Testis (tissue), 5 donors: ENCODE measurements at places on chromosomes 1 and 21. TPM values are rescaled to one million over a fixed set of nuclear protein-coding genes. Genes with fewer than 3 reads are reported as not detected.

C1orf159 gene
- polyA plus RNA-seq, result 40.7 TPM

DNA sequence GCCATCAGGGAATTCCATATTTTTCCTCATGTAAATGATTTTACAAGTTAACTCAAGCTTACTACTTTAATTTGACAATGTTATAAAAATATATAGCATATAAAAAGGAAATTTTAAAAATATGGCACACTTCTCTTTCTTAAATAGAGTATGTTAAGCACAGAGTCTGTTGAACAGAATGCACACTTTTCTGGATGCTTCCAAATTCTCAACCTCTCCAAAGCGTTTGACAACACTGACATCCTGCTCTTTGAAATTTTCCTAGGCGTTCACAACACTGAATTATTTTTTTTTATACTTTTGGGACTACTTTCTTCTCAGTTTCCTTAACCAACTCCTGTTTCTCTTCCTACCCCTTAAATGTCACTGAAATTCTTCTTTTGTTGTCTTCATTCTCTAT, 117.8 kb upstream of the PLXNA2 start:
- no peaks in the 10 kb centered on the region for H3K36me3 ChIP-seq
- H3K4me1 ChIP-seq, result no peaks in the 10 kb centered on the region
- no peak for DNase-seq
- H3K27me3 ChIP-seq, result no peaks in the 10 kb centered on the region
- no peak overlapping the region for H3K27ac ChIP-seq
- H3K4me3 ChIP-seq, result no peak overlapping the region

DNA sequence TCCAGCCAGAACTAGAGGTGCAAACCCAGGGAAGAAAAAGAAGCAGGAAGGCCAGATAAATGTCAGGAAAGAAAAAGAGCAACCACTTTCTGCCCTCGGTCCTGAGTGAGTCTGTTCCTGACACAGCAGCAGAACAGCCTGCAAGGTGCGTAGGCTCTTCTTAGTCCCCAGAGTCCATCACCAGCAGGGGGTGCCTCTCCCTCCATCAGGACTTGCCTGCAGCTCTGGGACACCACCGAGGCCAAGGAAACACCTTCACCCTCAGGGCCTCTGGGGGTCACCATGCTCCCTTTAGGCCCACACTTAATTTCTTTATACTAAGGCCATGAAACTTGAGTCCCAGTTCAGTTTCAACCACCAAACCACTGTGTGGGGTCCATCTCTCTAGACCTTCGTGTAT, 43.7 kb upstream of the NFASC start:
- no peaks in the 10 kb centered on the region for H3K27me3 ChIP-seq
- H3K36me3 ChIP-seq, result no peaks in the 10 kb centered on the region
- no peak overlapping the region for H3K27ac ChIP-seq
- peaks cover 5% of the 10 kb centered on the region for H3K4me1 ChIP-seq
- DNase-seq, result peak; percentile 36

- H3K4me1 ChIP-seq, result no peaks in the 10 kb centered on the region
- DNase-seq, result no peak
- H3K36me3 ChIP-seq, result no peaks in the 10 kb centered on the region
- H3K27ac ChIP-seq, result no peak overlapping the region
- no peaks in the 10 kb centered on the region for H3K27me3 ChIP-seq
Measured at GRCh38 chr1:76075188-76075489, 593 bp downstream of the ST6GALNAC3 start.

- no peaks in the 10 kb centered on the region for H3K4me1 ChIP-seq
- no peaks in the 10 kb centered on the region for H3K27me3 ChIP-seq
- H3K36me3 ChIP-seq, result no peaks in the 10 kb centered on the region
- no peak overlapping the region for H3K4me3 ChIP-seq
- no peak for DNase-seq
- H3K27ac ChIP-seq, result no peak overlapping the region
Measured at GRCh38 chr1:186802388-186802787, 26.4 kb upstream of the PLA2G4A start.

GRCh38 chr1:3432306-3432705, 22.2 kb upstream of the ARHGEF16 start:
- no peak overlapping the region for H3K4me3 ChIP-seq
- no peaks in the 10 kb centered on the region for H3K4me1 ChIP-seq
- H3K27me3 ChIP-seq, result no peaks in the 10 kb centered on the region
- H3K36me3 ChIP-seq, result no peaks in the 10 kb centered on the region

OR2M4 gene
- not detected for polyA plus RNA-seq

- no peaks in the 10 kb centered on the region for H3K36me3 ChIP-seq
- DNase-seq, result no peak
- no peaks in the 10 kb centered on the region for H3K27me3 ChIP-seq
- peak within 1 kb of the TSS; percentile 27 for H3K4me3 ChIP-seq
- peaks cover 5% of the 10 kb centered on the region for H3K4me1 ChIP-seq
- no peak within 1 kb of the TSS for H3K27ac ChIP-seq
Measured at GRCh38 chr1:215082532-215083382, at the start of gene KCNK2. TSS of gene KCNK2 (plus strand) at chr1:215082737. CDS start at chr1:215083386, 649 bp downstream.

GREM2 gene
- polyA plus RNA-seq, result 1.8 TPM

DNA sequence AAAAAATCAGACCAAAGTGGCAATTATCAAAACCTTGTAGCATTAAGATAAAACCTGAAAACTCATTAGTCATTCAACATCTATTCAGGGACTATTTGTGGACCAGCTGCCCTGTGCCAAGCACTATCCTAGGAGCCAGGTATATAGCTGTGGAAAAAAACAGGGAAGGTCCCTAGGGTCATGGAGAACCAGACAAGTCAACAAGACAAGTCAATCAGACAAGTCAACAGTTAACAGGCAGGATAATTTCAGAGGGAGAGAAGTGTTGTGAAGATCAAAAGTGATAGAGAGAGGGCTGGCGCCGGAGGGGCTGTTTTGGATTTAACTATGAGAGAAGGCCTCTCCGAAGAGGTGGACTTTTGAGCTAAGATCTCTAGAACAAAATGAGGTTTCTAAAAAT, 3.3 kb upstream of the ATP1A4 start:
- no peak overlapping the region for H3K27ac ChIP-seq
- H3K36me3 ChIP-seq, result no peaks in the 10 kb centered on the region
- no peak overlapping the region for H3K4me3 ChIP-seq
- DNase-seq, result no peak

MSH4 gene
- 4.6 TPM for polyA plus RNA-seq

- H3K4me3 ChIP-seq, result no peak overlapping the region
- DNase-seq, result no peak
- H3K27me3 ChIP-seq, result no peaks in the 10 kb centered on the region
- H3K27ac ChIP-seq, result no peak overlapping the region
- no peaks in the 10 kb centered on the region for H3K36me3 ChIP-seq
Measured at GRCh38 chr1:85454214-85454613, 10.7 kb downstream of the DDAH1 start.

- no peaks in the 10 kb centered on the region for H3K36me3 ChIP-seq
- peaks cover 7% of the 10 kb centered on the region for H3K4me1 ChIP-seq
- H3K27ac ChIP-seq, result no peak overlapping the region
- H3K27me3 ChIP-seq, result no peaks in the 10 kb centered on the region
- DNase-seq, result no peak
- H3K4me3 ChIP-seq, result no peak overlapping the region
Measured at GRCh38 chr1:208446271-208446691, 202.1 kb upstream of the PLXNA2 start.

- H3K27me3 ChIP-seq, result no peaks in the 10 kb centered on the region
- peaks cover 5% of the 10 kb centered on the region for H3K4me1 ChIP-seq
- no peaks in the 10 kb centered on the region for H3K36me3 ChIP-seq
- no peak overlapping the region for H3K4me3 ChIP-seq
- H3K27ac ChIP-seq, result no peak overlapping the region
Measured at GRCh38 chr1:61225478-61225877, 143.1 kb downstream of the NFIA start.

GRCh38 chr1:216562383-216562782, 139.1 kb upstream of the USH2A start:
- no peak overlapping the region for H3K4me3 ChIP-seq
- H3K4me1 ChIP-seq, result no peaks in the 10 kb centered on the region
- no peaks in the 10 kb centered on the region for H3K36me3 ChIP-seq
- H3K27ac ChIP-seq, result no peak overlapping the region
- no peak for DNase-seq
- H3K27me3 ChIP-seq, result no peaks in the 10 kb centered on the region

AMPD1 gene
- polyA plus RNA-seq, result 1.5 TPM

- no peak overlapping the region for H3K27ac ChIP-seq
- H3K4me1 ChIP-seq, result no peaks in the 10 kb centered on the region
- DNase-seq, result no peak
- H3K27me3 ChIP-seq, result no peaks in the 10 kb centered on the region
- no peaks in the 10 kb centered on the region for H3K36me3 ChIP-seq
Measured at GRCh38 chr21:23690316-23690715, 1917.0 kb downstream of the MRPL39 start.

- DNase-seq, result no peak
- H3K27ac ChIP-seq, result no peak overlapping the region
- no peaks in the 10 kb centered on the region for H3K27me3 ChIP-seq
- no peak overlapping the region for H3K4me3 ChIP-seq
- peaks cover 3% of the 10 kb centered on the region for H3K4me1 ChIP-seq
- H3K36me3 ChIP-seq, result no peaks in the 10 kb centered on the region
Measured at GRCh38 chr1:64940025-64940424, 26.3 kb downstream of the JAK1 start.

CHRM3 gene
- polyA plus RNA-seq, result 7.5 TPM

DNA sequence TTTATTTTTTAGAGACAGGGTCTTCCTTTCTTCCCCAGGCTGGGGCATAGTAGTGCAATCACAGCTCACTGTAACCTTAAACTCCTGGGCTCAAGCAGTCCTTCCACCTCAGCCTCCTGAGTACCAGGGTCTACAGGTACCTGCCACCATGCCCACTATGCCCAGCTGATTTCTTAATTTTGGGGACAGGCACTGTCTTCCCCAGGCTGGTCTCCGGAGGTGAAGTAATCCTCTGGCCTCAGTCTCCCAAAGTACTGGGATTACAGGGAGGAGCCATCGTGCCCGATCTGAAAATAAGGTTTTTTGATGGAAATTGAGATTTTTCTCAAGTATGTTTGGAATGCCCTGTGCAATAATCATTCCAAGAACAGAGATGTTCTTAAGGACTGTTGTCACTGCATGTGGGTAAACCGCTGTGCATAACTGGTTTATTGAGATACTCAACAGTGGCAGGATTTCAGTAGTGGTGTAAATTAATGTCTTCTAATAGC, 934 bp upstream of the MSH4 start:
- no peak for DNase-seq
- H3K4me3 ChIP-seq, result no peak overlapping the region
- H3K27ac ChIP-seq, result no peak overlapping the region

- no peak overlapping the region for H3K4me3 ChIP-seq
- no peaks in the 10 kb centered on the region for H3K36me3 ChIP-seq
- no peaks in the 10 kb centered on the region for H3K27me3 ChIP-seq
- no peak for DNase-seq
- H3K4me1 ChIP-seq, result no peaks in the 10 kb centered on the region
Measured at GRCh38 chr21:44441041-44441400, 14.3 kb upstream of the LRRC3 start.

GRCh38 chr1:43135857-43136781, 36.0 kb downstream of the EBNA1BP2 start:
- no peaks in the 10 kb centered on the region for H3K36me3 ChIP-seq
- DNase-seq, result no peak
- peaks cover 12% of the 10 kb centered on the region for H3K4me1 ChIP-seq
- no peak overlapping the region for H3K4me3 ChIP-seq
- H3K27ac ChIP-seq, result peak overlapping the region; percentile 80

GRCh38 chr1:16061266-16061665, 12.2 kb downstream of the FAM131C start:
- no peaks in the 10 kb centered on the region for H3K27me3 ChIP-seq
- H3K27ac ChIP-seq, result no peak overlapping the region
- H3K4me1 ChIP-seq, result peaks cover 6% of the 10 kb centered on the region
- DNase-seq, result no peak

LMX1A gene
- 2.6 TPM for polyA plus RNA-seq

- DNase-seq, result no peak
- no peak overlapping the region for H3K4me3 ChIP-seq
- no peaks in the 10 kb centered on the region for H3K4me1 ChIP-seq
- no peak overlapping the region for H3K27ac ChIP-seq
- H3K36me3 ChIP-seq, result no peaks in the 10 kb centered on the region
Measured at GRCh38 chr1:240709676-240710075, 97.7 kb upstream of the GREM2 start.

TPTE gene
- polyA plus RNA-seq, result 231 TPM

DNA sequence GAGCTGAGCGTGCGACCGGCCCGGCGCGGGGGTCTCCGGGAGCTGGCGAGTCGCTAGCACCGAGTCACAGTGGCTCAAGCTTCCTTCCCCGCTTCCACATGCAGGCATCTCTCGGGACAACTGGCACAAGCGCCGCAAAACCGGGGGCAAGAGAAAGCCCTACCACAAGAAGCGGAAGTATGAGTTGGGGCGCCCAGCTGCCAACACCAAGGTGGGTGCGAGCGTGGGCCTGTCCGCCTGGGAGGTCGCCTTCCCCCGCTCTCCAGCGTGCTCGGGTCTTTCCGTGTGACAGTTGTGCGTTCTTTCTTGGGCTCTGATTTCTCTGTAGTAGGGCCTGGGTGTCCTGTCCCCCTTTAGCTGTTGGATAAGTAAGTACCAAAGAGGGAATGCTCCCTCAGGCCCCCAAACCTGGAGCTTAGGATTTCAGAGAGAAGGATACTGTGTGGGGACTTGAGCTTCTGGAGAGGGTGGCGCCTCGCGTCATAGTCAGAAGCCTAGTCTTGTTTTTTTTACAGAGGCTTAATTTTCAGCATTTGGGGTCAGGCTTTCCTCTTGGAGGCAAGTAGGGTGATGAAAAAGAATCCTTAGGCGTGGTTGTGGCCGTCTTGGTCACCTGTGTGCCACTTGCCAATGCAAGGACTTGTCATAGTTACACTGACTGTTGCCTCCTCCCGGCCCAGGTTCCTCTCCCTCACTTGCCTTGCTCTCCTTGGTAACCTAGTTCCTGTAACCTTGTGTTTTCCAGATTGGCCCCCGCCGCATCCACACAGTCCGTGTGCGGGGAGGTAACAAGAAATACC, 790 bp downstream of the RPS8 start:
- H3K27ac ChIP-seq, result peak overlapping the region; percentile 83
- peak overlapping the region; percentile 63 for H3K4me3 ChIP-seq
- peak; percentile 32 for DNase-seq

- no peak for DNase-seq
- no peaks in the 10 kb centered on the region for H3K36me3 ChIP-seq
- H3K27ac ChIP-seq, result no peak overlapping the region
- H3K4me1 ChIP-seq, result peaks cover 5% of the 10 kb centered on the region
- no peaks in the 10 kb centered on the region for H3K27me3 ChIP-seq
Measured at GRCh38 chr1:213998785-213999184, 11.0 kb downstream of the PROX1 start.

- no peaks in the 10 kb centered on the region for H3K27me3 ChIP-seq
- no peak overlapping the region for H3K27ac ChIP-seq
- H3K4me3 ChIP-seq, result no peak overlapping the region
- no peaks in the 10 kb centered on the region for H3K4me1 ChIP-seq
- no peaks in the 10 kb centered on the region for H3K36me3 ChIP-seq
Measured at GRCh38 chr1:71899881-71900280, 382.5 kb downstream of the NEGR1 start.

DNA sequence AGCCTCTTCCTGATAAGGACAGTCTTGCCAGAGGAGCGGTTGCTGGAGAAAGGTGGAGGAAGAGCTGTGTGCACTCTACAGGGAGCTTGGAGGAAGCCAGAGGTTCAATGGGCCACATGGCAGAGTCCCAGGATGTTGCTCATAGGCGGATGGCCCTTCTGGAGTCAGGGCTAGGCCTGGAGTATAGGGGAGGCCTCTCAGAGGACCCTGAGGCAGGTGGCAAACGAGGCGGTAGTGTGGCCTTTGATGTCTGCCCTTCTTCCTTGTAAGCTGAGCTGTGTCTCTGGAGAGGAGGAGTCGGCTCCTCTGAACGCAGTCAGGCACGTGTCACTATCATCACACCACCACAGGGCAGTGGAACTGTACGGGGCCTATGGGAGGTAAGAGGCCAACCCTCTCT, 8.6 kb downstream of the PKP1 start:
- H3K27ac ChIP-seq, result no peak overlapping the region
- DNase-seq, result no peak
- H3K27me3 ChIP-seq, result no peaks in the 10 kb centered on the region
- H3K4me3 ChIP-seq, result no peak overlapping the region

LCE1D gene
- not detected for polyA plus RNA-seq

PEAR1 gene
- polyA plus RNA-seq, result 10.5 TPM
